ENCODE measurements at places on chromosomes 5 and 9.

GRCh38 chr5:138790684-138791083, 37.5 kb downstream of the CTNNA1 start:
- no peak for DNase-seq

DNA sequence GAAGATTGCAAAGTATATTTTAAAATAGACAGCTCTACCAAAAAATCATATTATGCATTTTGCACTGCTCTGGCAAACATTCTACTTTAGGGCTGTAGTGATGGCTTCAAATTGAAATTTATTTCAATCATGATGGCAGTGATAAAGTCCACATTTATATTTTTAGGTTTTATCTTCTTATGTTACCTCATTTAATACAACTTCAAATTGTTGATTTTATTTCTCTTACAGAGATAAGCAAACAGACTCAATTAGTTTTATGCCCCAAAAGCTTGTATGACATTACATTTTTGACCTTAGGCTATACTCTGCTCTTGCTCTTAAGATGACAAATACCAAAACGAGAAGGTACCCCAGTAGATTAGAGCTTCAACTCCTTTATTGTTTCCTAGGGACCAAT, 87.4 kb downstream of the CYLC2 start:
- DNase-seq: no peak

- DNase-seq: no peak
Measured at GRCh38 chr5:124617787-124618186, 128.7 kb downstream of the ZNF608 start.

- no peak for DNase-seq
Measured at GRCh38 chr5:2708751-2709150, 42.7 kb downstream of the IRX2 start.

DNA sequence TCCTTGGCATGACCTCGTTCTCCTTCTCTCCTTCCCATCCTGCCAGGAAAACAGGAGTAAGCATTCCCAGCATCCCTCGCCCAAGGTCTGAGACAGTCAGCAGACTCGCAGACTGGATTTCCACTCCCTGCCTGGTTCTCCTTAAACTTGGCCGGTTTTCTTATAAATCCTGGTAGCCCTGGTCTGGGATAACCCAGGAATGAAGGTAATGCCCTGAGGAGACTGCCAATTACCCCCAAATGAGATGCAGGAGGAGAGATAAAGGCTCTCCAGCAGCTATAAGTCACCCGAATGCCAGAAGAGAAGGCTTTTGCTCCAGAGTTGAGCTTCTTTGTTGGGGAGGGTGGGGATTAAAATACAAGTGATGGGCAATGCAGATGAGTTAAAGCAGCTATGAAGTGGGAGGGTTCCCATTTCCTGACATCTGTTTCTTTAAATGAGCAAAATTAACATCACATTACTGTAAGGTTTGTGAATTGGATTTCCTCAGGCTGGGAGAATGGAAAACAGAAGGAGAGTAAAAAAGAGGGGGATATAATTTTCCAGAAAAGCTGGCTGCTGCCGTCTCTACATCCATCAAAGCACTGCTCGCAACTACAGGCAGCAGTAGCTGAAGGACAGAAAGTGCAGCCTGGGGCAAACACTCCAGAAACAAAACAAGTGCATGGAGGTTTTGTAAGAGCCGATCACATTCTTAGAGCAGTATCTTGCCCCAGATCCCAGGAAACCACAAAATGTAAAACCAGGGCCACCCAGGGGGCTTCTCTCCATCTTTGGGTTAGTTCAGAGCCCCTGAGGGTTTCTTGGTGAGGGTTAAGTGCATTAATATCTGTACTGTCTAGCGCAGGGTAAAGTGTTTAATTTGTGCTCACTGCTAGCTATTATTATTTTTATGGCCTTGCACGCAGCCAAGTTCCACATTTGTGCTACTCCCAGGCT, 177.6 kb upstream of the PANK3 start:
- no peak for DNase-seq

- DNase-seq: no peak
Measured at GRCh38 chr5:169350759-169351240, 49.9 kb upstream of the SLIT3 start.

DNA sequence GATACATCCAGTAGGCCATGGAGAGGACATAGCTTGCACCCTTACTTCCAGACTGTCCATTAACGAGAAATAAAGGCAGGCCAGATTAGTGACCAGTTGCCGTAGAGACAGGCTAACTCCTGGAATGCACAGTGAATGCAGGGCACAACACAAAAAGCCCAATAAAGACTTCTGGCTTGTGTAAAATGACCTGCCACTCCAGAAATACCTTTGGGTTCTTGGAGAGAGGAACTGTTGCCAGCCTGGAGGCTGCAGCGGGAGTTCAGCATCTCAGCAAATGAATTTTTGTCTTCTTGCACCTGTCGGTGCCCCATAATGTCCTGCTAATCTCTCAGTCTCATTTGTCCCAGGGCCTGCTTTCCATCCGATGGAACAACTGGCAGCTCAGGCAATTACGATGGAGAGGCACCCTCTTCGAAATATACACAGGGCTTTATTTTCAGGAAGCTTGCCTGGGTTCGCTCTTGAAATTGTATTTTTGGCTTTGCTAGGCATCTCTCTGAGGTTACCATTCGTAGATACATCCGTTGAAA, 538.8 kb upstream of the ZNF462 start:
- DNase-seq: no peak

All from KBM-7 (cell line).